ENCODE measurements at places on chromosomes 4 and X.

- H3K4me3 ChIP-seq = no peak overlapping the region
- DNase-seq = no peak
- H3K27me3 ChIP-seq = peaks cover 37% of the 10 kb centered on the region
- H3K36me3 ChIP-seq = no peaks in the 10 kb centered on the region
Observed at GRCh38 chr4:157888281-157888680, 284.5 kb downstream of the GASK1B start.

GRCh38 chr4:151276787-151277562, at the start of gene PRSS48:
Gene PRSS48, plus strand, starts transcription at chr4:151277161. Its CDS starts 12 bp downstream, at chr4:151277173.
- H3K4me3 ChIP-seq = no peak within 1 kb of the TSS
- H3K4me1 ChIP-seq = peaks cover 5% of the 10 kb centered on the region
- no peaks in the 10 kb centered on the region for H3K27me3 ChIP-seq
- no peaks in the 10 kb centered on the region for H3K36me3 ChIP-seq
- no peak within 1 kb of the TSS for H3K27ac ChIP-seq

DNA sequence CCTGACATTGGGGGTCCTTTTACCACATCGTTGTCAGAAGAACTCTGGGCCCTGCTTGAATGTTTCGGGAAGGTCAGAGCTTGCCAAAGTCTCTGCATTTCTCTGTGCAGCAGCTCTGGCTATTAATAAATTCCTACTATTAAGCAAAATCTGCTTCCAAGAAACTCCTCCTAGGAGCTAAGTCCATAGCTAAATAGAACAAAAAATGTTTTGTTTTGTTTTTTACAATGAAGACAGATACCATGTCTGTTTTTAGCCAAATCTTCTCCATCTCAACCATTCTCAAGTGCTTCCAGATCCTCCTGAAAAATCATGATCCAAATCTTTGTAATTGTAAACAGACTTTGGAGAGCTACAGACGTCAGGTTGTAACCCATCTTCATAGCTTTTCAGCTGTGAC, 161.6 kb downstream of the SPATA18 start:
- no peaks in the 10 kb centered on the region for H3K36me3 ChIP-seq
- no peak overlapping the region for H3K27ac ChIP-seq
- H3K27me3 ChIP-seq = no peaks in the 10 kb centered on the region
- H3K4me3 ChIP-seq = no peak overlapping the region

GRCh38 chr4:179626687-179627086, 2184.4 kb upstream of the AGA start:
- H3K4me1 ChIP-seq = peaks cover 33% of the 10 kb centered on the region

DNA sequence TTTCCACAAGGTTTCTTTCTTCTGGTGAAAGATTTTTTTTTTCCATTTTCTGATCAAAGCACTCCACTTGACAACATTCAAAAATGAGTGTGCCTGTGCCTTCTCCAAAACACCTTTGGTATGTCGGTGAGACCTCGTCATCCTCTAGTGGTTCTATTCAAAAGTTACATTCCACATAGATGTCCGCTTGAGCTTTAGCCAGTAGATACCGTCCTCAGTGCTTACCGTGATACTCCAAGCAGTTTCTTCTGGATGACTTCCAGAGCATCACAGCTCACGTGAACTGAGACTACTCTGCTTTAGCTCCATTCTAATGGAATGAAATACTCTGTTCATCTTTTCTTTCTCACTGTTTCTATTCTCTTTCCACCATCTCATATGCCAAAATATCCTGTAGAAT, 38.2 kb upstream of the VEGFC start:
- DNase-seq = no peak
- no peak overlapping the region for H3K27ac ChIP-seq
- no peak overlapping the region for H3K4me3 ChIP-seq
- peaks cover 2% of the 10 kb centered on the region for H3K4me1 ChIP-seq
- H3K36me3 ChIP-seq = no peaks in the 10 kb centered on the region

GRCh38 chr4:118033148-118034052, 886 bp upstream of the NDST3 start:
- peak overlapping the region; percentile 81 for H3K4me3 ChIP-seq
- H3K36me3 ChIP-seq = no peaks in the 10 kb centered on the region
- H3K27ac ChIP-seq = peak overlapping the region; percentile 72
- peaks cover 16% of the 10 kb centered on the region for H3K4me1 ChIP-seq

DNA sequence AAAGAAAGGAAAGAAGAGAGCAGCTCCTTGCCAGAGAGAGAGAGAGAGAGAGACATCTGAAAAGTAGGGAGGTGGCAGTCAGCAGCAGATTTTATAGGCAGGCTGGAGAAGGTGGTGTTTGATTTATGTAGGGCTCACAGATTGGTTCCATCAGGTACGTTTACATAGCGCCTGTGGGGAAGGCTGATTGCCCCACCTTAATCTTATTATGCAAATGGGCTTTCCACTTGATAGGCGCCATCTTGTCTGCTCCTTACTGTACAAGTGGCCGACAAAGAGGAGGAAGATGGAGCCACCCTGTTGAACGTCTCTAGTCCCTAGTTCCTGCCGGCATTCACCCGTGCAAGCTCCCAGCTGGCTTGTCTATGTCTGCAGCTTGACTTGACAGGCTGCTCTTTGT, 49.1 kb upstream of the DHRSX start:
- H3K27ac ChIP-seq = no peak overlapping the region
- H3K36me3 ChIP-seq = peaks cover 1% of the 10 kb centered on the region
- H3K4me1 ChIP-seq = peaks cover 53% of the 10 kb centered on the region
- H3K4me3 ChIP-seq = no peak overlapping the region
